ENCODE measurements at places on chromosomes 7 and 10.

- DNase-seq = no peak
Observed at GRCh38 chr7:128902761-128903585, 7.5 kb downstream of the KCP start.

- no peak for DNase-seq
Observed at GRCh38 chr7:16619979-16620408, 25.6 kb downstream of the ANKMY2 start.

- no peak for DNase-seq
Observed at GRCh38 chr10:29394321-29394932, 105.6 kb downstream of the LYZL1 start.

- no peak for DNase-seq
Observed at GRCh38 chr7:25626451-25627131, 398.3 kb upstream of the NPVF start.

DNA sequence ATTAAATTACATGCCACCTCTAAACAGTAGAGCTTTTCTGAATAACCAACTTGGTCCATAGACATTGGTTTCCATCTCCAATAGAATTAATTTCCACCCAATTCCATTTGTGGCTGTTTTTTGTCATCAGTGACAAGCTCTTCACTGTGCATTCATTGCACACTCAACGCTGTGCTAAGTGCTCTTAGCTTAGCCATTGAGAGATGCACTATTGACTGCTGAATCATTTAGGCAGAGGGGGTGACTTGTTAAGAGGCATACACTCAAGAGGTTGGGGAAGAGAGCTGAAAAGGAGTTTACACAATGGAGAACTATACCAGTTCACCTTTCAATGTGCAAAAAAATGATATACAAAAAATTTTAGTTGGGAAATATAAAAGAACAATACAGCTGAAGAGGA, 31.9 kb upstream of the CBLL1 start:
- no peak for DNase-seq

DNA sequence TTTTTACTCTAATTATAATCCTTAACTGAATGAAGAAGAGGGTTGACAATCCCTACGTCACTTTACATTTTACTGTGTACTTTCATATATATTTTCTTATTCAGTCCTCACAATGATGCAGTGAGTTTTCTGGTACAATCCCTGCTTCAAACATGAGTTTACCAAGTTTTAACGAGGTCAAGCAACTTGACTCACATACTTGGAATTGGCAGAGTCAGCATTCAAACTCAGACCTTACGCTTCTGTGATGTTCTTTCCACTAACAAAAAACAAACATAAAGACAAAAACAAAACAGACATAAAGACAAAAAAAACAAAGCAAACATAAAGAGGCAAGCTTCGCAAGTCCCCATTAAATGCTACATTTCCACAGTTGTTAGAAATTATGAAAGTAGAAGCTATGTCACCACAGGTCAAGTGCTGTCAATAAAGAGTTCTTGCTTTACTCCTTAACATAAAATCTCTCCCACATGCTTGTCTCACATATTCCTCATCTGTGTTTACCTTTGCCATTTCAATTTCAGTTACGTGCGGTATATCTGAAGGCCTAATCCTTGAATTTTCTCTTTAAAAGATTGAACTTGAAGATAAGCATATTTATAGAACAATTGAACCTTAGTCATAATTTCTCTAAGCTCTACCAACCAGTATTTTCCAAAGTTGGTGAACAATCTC, 217.3 kb downstream of the CELF2 start:
- DNase-seq = no peak

- DNase-seq = no peak
Observed at GRCh38 chr10:92124616-92125143, 166.2 kb downstream of the CPEB3 start.

DNA sequence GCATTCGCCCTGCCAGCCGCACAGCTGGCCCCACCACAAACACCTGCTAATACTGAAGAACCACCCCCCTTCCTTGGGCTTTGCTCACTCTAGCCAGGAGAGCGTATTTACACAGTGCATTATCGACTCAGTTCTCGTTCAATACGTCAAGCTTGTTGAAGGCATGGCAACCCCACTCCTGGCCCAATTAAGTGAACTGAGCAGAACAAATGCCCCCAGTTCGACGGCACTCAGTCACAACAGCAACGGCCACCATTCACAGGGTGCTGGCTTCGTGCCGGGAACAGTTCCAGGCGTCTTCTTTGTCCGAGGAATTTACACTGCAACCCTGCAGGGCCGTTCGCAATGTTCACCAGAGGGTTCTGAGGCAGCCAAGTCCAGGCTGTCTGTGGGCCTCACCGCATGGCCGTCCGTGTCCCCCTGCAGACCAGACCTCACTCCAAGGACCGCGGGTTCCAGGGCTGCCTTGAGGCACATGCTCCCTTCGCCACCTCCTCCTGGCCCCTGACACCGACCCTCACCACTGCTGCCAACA, 175.3 kb downstream of the DIP2C start:
- no peak for DNase-seq

GRCh38 chr10:133245439-133246235, 8.0 kb downstream of the VENTX start:
- DNase-seq = no peak

- DNase-seq = no peak
Observed at GRCh38 chr7:2255145-2256139, 13.4 kb downstream of the NUDT1 start.

DNA sequence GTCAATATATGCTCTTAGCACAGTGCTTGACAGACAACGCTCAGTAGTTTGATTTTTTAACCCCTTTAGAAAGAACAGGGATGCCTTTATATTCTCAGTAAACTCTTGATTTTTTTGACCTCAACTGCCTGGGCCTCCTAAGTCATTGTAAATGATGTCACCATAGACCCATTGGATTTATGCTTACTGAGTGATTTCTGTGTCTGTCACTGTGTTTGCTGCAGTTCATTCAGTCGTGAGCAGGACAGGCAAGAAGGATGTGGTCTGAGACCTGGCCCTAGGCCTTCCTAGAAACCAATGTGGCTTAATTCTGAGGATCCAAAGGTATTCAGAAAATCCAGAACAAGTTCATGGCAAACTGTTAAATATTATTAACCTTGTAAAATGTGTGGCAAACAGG, 868.1 kb downstream of the XPNPEP1 start:
- no peak for DNase-seq

DNA sequence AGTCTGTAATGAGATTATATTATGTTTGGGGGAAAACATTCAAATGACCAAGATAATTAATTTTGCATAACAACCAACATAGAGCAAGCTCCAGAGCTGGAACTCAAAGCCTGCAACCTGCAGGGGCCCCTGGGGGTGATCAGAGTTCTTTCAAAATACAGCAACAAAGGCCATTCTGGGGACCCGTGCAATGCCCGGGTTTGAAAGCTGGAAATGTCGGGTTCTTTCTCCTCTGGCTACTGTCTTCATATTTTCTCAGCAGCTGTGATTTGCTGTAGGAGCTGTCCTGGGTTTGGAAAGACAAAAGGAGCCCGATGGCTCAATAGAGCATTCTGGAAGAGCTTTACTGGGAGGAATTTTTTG, 30.8 kb upstream of the CARD11 start:
- no peak for DNase-seq

- no peak for DNase-seq
Observed at GRCh38 chr7:91351374-91351773, 87.1 kb downstream of the FZD1 start.

GRCh38 chr10:67668448-67668847, 27.5 kb downstream of the CTNNA3 start:
- DNase-seq = no peak

- DNase-seq = no peak
Observed at GRCh38 chr10:27537787-27538186, 33.7 kb downstream of the RAB18 start.

GRCh38 chr7:129208667-129209066, 16.2 kb upstream of the AHCYL2 start:
- DNase-seq = no peak

DNA sequence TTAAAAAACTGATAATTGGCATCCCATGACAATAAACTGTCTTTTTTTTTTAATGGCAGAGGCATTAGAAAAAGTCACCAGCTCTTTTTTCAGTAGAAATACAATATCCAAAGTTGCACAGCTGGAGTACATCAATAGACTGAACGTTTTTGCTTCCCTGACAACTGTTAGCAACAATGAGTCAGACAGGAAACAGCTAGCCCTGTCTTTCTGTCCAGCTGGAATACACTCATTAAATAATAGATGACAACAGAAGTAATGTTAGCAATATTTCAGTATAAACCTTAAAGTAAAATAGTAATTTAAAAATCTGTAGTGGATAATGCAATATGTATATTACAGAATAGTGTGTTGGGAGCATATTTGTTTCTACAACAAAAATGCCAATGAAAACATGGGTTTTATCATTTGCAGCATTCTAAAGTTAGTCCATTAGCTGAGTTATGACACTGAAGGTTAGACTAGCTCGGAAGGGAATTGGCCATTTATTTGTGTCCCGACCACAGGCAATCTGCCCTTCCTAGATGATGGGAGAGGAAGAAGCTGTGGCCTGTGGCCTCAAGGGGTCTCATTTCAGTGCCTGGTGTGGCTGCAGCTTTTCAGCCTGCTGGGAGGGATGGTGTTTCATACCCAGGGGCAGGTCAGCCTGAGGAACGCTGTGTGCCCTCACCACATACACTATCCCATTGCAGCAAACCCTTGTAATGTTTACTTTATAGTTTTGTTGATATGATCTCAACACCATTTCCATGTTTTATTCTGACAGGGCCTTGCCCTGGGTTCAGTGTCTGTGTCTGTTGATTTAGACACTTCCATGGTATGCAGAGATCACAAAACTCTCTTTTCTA, 173.3 kb downstream of the SLC16A9 start:
- no peak for DNase-seq

- no peak for DNase-seq
Observed at GRCh38 chr10:62079885-62080559, 178.5 kb downstream of the ARID5B start.

DNA sequence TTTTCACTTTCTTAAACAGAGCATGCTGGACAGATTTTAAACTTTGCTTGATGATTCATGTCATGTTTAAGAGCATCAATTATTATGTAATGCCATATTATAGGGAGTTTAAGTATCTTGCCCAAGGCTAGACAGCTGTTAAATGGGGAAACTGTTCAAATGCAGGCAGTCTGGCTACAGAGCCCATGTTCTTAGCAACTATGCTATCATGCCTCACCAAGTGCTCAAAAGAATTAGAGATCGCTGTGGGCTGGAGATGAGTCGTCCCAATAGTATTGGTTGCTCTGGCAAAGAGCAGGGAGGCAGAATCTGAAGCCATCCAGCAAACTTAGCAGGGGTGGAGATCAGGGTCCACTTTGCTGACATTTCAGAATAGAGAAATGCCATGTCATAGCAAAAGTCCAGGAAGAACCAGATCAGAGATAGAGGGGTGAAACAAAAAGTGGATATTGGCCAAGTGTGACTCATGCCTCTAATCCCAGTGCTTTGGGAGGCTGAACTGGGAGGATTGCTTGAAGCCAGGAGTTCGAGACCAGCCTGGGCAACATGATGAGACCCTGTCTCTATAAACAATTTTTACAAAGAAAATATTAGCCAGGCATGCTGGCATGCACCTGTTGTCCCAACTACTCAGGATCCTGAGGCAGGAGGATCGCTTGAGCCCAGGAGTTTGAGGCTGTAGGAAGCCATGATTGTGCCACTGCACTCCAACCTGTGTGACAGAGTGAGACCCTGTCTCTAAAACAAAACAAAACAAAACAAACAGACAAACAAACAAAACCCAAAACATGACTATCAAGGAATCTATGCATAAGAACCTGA, 57.8 kb downstream of the BAMBI start:
- DNase-seq = no peak

GRCh38 chr10:60757420-60757895, 20.8 kb upstream of the CDK1 start:
- DNase-seq = no peak

DNA sequence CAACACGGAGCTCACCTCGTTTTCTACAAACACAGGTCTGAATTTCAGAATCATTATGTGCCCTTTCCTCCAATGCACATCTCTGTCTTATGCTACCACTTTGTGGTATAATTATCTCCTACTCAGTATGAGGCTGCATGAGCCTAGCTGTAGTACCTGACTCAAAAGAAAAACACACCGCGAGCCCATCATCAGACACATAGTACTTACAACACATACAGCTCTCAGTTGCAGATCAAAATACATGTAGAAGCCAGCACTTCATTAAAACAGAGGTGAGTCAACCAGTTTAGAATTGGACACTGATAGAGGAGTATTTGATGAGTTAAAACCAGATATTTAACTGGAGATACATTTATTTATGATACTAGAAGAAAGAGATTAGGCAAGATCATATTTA, 1.4 kb upstream of the RTKN2 start:
- DNase-seq = no peak

DNA sequence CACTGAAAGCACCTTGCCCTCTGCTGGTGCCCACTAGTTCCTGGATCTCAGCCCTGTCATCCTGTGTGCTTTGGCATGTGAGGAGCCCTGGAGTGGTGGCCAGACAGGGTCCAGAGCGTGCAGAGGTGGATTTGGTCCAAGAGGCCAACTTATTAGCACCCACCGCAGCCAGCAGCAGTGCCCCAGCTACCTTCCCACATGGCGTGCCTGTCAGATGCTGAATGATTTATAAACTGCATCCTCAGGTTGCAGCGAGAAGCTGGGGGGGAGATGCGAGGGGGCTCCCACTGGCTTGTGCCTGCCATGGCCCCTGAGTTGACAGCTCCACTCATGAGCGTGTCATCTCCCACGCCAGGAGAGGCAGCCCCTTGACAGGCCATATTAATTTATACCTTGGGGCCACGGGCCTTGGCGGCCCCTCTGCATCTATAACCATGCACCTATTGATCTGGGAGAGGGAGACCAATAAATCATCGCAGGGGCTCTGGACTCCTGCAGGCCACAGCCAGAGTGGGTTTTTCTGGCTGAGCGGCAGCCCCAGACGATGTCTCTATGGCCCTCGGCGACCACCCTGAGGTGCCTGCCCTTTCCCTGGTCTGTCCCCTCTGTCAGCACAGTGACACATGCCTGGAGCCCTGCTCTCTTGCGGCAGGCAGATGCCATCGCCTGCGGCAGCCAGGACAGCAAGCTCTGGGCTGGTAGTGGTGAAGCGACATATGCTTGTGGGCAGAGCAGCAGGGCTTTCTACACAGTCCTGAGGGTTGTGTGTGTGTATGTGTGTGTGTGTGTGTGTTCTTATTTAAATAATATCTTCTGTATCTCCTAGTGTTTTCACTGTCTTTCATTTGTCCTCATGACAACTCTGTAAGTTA, 120.8 kb downstream of the CDH23 start:
- peak; percentile 73 for DNase-seq

GRCh38 chr10:64075604-64076003, 554.4 kb downstream of the REEP3 start:
- DNase-seq = no peak

Data from cerebellum (tissue), 4 donors.